ENCODE measurements at places on chromosomes 4 and X.

- no peak for DNase-seq
Measured at GRCh38 chr4:38691251-38692008, 27.4 kb downstream of the KLF3 start.

DNA sequence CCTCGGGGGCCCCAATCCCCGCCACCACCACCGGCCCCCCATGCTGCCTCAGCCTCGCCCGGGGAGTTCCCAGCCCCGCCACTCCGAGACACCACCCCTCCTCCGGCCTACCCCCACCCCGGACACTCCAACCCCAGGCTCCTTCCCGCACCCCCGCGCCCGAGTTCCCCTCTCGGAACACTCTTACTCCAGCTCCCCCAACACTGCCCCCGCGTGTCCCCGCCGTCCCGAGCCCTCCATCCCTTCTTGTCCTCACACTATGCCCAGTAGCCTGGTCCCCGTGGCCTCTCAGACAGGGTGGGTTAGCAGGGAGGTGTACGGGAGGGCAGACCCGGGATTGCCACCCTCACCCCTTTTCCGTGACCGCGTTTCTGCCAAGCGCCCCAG, 276.1 kb downstream of the BCOR start:
- no peak for DNase-seq

- no peak for DNase-seq
Measured at GRCh38 chr4:147768113-147768512, 36.2 kb downstream of the ARHGAP10 start.

DNA sequence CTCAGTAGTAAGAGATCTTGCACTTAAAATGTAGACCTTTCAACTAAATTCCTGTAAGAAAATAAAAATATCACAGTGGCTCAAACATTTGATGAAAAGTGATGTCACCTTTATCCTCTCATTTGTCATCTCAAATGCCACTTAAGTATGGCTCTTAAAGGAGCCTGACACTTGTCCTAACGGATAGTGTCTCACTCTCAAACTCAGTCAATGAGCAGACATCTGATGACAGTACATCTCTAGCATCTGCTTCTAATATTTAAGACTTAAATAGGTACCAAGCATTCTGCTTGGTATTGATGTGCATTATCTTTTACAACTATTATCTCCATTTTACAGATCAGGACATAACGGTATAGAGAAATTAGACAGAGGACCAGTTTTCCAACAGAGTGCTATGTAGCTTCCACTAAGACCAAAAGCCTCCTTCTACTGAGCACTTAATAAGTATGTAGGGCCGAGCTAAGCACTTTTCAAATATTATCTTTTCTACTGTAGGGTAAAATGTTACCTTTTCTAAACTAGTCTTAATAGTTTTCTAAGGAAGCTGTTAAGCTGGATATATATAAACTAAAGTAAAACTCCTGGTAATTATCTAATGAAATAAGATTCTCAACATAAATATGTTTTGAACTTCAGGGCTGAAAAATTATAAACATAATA, 110.2 kb downstream of the PDE5A start:
- DNase-seq = no peak

GRCh38 chr4:119629142-119629471, 503 bp upstream of the PDE5A start:
- DNase-seq = no peak

DNA sequence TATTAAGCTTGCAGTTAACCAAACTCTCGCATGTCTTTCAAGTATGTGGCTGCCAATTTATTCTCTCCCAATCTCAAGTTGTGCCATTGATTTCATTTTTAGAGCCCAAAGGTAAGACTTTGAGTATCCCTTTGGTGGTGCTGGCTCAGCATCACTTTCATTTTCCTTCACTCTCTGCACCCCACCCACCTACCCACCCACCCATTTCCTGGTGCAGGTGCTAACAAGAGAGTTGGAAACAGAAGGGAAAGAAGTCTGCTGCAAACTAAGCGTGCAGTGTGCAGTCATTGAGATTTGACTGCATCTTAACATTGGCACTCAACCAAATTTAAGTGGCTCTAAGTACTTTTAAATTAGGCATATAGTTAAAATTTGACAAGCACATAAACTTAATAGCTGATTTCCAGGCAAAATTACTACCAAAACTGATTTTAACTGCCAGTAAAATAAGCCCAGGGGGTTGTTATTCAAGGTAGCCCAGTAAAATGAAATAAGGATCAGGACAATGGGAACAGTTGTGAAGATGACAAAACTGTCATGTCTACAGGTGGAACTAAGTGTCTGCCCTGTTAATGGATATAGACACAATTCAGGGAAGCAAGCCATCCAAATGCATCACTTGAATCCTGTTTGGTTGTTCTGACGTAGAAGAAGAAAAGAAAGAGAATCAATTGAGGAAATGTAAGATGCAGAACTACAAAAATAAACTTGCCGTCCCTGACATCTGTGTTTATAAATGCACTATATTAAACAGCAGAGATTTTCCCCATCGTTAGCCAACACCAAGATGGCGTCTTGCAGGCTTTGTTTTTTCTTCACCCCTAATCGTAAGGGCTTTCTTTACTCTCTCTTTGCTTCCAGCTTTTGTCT, 184.2 kb downstream of the KDR start:
- no peak for DNase-seq

GRCh38 chr4:75497133-75497532, 17.1 kb downstream of the RCHY1 start:
- no peak for DNase-seq

- DNase-seq = no peak
Measured at GRCh38 chrX:130083107-130083490, 27.2 kb downstream of the ELF4 start.

GRCh38 chr4:108933046-108933445, 170.2 kb upstream of the ETNPPL start:
- DNase-seq = no peak

DNA sequence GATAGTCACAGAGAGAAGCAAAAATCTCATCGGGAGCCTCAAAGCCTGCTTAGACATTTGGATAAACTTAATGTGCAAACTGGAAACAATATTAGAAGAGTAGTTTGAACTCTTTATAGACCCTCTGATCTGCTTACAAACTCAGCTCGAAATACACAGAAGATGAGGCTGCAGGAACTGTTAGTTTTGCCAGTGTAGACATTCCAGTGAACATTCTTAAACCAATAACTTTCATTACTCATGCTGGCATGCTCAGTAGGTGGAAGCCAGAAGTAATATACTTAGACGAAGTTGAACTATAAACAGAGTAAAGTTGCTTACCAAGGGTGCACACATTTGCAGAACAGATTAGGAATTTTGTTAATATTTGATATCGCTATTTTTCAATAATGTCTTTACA, 303.5 kb downstream of the ANKRD50 start:
- no peak for DNase-seq

GRCh38 chr4:173046818-173047217, 121.8 kb upstream of the GALNT7 start:
- DNase-seq = peak; percentile 3

- no peak for DNase-seq
Measured at GRCh38 chr4:13988353-13989305, 361.1 kb upstream of the BOD1L1 start.

- DNase-seq = no peak
Measured at GRCh38 chr4:184444953-184445309, 29.4 kb downstream of the IRF2 start.

- DNase-seq = no peak
Measured at GRCh38 chr4:70187216-70187615, 8.3 kb upstream of the ODAM start.

DNA sequence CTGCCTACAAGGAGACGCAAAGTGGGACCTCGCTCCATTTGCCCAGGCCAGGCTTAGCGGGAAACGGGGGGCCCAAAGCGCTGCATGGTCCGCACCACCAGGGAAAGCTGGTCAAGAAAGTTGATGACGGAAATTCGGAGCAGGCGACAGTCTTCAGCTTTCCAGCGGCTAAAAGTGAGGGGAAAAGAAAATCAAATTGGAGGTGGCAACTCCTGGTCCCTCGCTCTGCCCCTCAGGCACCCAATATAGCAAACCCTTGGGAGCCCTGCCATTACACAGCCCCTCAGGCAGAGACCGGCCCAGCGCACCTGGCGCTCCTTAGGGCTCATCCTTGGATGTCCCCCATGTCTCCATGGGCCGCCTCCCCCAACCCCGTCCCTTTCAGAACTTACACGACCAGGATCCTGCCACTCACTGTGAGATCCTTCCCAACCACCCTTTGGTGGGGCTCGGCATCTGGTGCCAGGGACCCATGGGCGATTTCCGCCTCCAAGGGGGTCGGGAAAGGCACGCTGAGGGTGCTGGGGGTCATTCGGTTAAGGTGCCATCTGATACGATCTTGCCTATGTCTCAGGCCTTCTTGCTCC, 1.1 kb downstream of the LAGE3 start:
- no peak for DNase-seq

DNA sequence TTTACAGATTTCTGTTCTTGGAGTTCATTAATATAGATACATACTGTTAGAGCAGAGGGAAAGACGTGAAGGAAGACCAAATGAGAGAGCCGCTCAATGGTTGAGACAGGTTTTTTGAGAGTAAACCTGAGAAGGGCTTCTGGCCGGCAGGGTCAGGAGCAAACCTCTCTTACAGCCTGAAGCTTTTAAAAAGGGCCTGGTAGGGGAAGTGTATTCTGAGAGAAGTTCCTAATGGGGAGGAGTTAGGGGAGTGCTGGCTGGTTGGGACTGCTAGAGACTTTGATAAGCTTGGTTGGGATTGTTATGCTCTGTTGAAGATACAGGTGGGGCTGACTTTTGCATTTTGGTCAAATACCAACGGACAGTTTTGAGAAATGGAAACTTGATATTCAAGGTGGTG, 186.8 kb upstream of the PABPC4L start:
- no peak for DNase-seq

DNA sequence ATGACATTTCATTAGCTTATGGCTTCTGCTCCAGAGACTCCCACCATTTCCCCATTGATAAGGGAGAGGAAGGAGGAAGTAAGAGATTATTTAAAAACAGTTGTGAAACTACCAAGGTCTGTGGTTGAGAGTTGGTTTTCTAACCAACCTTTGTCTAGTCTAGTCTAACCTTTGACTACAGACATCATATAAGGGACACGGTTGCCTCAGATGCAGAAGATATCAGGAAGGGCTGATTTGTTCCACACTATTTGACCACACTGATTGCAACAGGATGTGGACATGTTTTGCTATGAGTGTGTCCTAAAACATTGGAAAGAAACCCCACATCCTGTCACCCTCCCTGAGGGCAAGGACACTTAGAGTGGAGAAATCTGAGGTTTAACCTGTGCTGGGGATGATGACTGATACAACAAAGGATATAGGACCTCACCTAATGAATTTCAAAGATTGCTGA, 53.0 kb downstream of the COQ2 start:
- no peak for DNase-seq

- no peak for DNase-seq
Measured at GRCh38 chr4:17619416-17620105, 5.1 kb downstream of the MED28 start.

- DNase-seq = no peak
Measured at GRCh38 chr4:76486588-76487276, 51.7 kb downstream of the SHROOM3 start.

GRCh38 chr4:121764702-121765367, at the start of gene SMIM43:
TSS of gene SMIM43 (minus strand) at chr4:121765164. CDS start at chr4:121765105, 59 bp downstream.
- no peak for DNase-seq

GRCh38 chr4:126223784-126224407, 909.1 kb downstream of the FAT4 start:
- no peak for DNase-seq
